ENCODE measurements at places on chromosomes 5 and 9.

DNA sequence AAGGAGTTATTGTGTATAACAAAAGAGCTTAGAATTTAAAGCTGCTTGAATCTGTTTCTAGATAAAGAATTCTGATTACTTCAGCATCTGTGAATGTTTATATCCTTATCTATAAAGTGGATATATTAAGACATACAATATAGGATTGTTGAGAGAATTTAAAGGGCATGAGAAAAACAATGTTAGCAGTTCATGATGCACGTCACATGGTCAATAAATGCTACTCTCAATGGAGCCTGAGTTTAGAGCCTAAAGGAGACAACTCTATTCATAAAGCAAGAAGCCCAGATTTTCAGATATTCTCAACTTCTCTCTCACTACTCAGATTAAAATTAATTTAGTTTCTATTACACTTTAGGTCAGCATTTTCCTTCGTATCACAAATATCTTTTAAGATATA is 666.7 kb upstream of the CDH18 start:
- DNase-seq, result no peak

GRCh38 chr5:72641164-72641563 is 134.0 kb upstream of the ZNF366 start:
- DNase-seq, result no peak

GRCh38 chr9:131658377-131659129 is 81.3 kb downstream of the RAPGEF1 start:
- peak; percentile 57 for DNase-seq

DNA sequence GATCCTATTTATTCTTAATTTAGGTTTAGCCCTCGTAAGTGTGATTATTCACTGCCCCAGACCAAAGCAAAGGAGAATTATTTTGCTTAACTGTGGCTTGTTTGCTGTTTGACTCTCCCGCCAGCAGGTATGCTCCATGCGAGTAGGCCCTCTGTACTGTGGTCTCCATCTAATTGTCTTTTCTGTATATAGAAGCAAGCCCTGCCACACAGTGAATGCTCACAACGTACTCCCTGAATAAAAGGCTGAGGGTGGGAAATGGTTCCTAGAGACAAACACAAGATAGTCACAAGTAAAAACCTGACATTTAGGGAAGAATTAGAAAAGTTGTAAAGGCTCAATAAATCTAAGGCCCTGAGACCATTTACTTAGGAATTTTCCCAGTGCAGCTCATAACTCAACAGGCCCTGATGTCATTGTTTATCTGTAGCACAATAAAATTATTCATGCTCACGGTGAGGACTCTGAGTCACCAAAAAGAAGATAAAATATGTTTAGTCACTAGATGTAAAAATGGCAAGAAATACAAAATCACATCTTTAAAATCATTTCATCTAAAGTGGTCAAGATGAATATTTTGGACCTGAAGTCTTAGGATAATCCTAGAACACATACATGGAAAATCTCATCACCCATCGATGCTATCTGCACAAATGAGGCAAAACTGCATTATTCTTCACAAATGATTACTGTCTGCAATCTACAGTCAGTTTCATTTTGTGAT is 473.2 kb downstream of the ENC1 start:
- DNase-seq, result peak; percentile 26

DNA sequence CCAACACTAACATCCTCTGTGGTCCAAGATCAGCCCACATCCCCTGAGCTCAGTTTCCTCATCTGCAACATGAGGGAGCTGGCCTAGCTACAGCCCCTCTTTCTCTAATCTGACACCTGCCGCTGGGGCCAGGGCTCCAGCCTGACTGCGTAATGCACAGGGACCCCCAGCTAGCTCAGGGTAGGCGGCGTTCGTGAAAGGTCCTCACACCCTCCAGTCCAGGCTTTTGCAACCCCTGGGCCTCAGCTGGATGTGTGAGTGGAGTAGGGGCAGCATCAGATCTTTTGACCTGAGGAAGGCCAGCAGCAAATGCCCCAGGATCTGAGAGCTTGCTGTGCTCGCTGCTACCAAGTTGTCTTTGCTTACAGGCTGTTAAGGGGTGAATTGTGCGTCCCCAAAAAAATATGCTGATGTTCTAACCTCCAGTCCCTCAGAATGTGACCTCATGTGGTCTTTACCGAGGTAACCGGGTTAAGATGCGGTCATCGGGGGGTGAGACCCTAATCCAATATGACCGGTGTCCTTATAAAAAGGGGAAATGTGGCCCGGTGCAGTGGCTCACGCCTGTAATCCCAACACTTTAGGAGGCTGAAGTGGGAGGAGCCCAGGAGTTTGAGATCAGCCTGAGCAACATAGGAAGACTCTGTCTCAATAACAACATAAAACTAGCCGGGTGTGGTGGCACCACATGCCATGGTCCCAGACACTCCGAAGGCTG is 47.8 kb downstream of the PLPP7 start:
- DNase-seq, result no peak

- no peak for DNase-seq
These were observed 31.1 kb downstream of the FBXW11 start for GRCh38 chr5:171975262-171975876.

DNA sequence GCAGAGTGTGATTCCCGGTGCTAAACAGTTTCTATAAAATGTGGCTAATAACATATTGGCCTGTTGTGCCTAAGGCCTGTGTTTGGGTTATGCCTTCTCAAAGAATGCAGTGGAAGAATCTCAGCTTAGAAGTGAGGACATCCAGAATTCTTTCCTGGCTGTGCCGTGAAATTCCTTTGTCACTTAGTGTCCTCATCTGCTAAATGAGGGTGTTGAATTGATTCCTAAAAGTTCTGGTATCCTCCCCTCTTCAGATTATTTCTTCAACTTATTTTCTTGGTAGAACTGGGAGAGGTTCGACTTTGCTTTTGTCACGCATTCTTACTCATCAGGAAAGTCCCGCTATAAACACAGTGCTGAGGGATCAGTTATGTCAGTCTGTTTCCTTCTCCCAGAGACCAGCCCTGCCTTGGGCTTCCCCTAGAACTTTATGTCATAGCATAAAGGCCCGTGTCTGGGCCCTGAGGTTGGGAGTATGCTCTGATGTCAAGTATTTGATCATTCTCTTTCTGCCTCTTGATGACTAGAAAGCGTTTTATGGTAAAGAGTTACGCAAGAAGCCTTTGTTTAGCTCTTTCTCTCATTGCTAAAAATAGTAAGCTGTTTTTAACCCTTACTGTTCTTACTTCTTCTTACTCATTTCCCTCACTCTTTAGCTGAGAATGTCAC is 29.5 kb downstream of the MTAP start:
- peak; percentile 86 for DNase-seq

DNA sequence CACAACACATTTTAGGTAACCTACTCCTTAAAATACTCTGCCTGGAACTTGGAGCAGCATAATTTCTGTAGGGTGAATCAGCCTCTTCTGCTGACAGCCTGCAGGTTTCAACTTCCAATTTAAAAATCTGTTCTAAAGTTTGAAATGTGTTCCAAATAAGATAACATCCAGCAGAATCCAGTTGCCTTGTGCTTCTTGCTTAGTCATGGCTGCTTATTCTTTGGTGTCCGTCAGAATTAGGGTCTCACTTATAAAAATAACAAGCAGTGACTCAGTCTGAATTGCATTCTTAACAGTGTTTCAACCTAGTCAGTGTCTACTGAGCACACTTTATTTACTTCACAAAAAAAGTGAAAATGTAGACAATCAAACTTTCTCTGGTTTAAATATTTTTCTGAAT is 3.7 kb downstream of the CDH6 start:
- DNase-seq, result peak; percentile 47

DNA sequence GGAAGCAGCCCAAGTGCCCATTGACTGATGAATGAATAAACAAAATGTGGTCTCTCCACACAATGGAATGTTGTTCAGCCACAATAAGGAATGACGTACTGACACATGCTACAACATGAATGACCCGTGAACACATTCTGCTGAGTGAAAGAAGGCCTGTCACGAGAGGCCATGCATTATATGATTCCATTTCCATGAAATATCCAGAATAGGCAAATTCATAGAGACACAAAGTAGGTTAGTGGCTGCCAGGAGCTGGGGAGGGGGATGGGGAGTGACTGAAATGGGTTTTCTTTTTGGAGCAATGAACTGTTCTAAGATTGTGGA is 41.4 kb downstream of the BICD2 start:
- DNase-seq, result no peak

DNA sequence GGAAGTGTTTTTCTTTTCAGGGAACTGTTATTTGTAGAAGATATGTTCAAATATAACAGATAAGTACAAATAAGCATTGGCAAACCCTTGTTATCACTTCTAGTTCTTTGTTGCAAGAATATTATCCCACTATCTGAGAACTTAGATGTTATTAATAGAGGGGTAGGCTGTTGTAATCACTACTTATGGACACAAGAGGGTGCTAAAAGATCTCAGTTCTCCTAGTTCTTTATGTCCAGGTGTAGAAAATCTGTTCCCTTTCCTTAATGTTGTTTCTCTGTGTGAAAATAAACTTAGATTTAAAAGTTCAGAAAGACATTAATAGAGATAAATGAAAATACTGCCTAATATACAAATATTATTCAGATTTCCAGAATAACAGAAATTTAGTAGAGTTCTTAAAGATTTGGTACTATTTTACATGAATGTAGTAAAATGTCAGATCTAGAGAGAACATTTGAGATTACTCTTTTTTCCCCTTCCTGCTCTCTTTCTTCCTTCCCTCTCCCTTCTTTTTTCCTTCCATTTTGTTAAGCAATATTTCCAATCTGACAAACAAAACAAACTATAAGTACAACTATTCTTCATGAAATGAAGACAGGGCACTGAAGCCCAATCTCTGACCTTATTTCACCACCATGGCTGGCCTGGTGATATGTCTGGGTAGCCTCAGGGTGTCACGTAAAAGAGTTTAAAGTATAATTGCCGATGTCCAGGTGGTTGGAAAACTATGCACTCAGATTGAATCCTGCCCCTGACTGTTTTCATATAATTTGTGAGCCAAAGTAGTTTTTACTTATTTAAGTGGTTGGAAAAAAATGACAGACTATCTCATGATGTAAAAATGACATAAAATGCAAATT is 43.6 kb upstream of the C5orf46 start:
- DNase-seq, result peak; percentile 24

DNA sequence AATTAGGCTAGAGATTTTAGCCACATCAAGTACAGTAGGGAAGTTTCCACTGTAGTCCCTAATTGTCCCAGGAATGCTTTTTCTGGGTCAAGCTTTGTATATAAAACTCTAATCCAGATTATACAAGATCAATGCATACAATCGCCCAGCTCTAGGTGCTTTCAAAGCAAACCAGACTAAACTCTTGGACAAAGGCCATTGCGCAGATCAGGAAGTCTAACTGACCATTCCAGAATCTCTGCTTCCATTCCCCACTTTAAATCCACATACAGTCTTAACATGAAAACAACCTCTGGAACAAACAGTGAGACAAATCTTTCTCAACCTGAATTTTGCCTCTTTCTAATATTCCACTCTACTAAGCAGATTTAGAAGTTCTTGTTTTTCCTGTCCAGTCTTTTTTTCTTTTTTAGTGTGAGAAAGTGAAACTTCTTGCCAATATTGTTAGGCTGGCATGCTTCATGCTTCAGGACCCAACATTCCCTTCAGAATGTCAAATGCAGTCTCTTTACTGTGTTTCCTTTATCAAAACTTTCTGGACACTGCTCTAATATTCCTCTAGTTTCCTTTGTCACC is 76.1 kb downstream of the ITGA1 start:
- DNase-seq, result no peak

DNA sequence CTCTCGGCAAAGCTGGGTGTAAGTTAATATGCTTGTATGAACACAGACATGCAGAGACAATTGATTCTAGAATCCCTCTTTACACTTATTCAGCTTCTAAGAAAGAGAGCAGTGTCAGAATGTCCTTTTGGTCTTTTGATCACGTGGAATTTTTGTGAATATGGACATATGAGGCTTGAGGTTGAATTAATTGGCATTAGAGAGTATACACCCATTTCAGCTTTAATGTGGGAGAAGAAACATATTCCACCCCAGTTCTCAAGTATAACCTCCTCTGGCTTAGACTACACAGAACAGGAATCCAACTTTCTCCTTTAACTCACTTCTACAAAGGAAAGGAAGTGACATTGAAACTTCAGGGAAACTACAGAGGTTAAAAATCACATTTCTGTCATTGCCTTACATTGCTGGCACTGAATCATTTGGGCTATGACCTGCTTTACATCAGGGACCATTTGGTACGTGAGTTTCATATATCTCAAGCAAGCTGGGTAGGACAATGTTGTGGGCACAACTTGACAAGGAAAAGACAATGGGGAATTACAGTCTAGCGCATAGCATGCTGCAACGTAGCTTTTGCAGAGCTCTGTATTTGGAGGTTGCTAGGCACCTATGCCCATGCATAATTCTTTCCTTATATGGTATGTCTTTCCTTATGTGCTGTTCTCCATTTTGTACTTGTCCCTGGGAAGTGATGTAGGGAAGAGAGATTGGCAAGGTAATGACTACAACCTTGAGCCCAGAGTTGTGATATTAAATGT is 19.5 kb downstream of the DAB2 start:
- no peak for DNase-seq

DNA sequence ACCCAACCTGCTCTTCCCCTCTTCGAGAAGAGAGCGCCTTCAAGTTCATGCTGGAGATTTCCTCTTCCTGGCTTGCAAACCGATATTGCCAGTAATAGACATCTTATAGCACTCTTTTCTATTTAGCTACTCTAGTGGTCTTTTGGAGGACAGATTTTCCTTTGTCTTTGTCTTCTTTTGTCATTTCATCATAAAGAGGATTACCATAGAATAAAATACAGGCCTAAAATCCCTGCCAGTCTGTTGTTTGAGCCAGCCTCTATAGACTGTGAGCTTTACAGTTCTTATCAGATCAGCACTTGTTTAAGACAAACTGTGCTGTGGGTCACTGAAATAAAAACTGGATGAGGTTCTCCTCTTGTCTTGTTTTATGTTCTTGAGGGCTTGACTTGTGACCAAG is 802.8 kb downstream of the NR2F1-AS1 start:
- no peak for DNase-seq
